NCI-H1436 treated with DMSO at 0.1 percent for 48 hours (cell line): ENCODE measurements at places on chromosomes 5 and 9.

- DNase-seq: no peak
Measured at GRCh38 chr5:149172709-149173505, 31.6 kb downstream of the ABLIM3 start.

DNA sequence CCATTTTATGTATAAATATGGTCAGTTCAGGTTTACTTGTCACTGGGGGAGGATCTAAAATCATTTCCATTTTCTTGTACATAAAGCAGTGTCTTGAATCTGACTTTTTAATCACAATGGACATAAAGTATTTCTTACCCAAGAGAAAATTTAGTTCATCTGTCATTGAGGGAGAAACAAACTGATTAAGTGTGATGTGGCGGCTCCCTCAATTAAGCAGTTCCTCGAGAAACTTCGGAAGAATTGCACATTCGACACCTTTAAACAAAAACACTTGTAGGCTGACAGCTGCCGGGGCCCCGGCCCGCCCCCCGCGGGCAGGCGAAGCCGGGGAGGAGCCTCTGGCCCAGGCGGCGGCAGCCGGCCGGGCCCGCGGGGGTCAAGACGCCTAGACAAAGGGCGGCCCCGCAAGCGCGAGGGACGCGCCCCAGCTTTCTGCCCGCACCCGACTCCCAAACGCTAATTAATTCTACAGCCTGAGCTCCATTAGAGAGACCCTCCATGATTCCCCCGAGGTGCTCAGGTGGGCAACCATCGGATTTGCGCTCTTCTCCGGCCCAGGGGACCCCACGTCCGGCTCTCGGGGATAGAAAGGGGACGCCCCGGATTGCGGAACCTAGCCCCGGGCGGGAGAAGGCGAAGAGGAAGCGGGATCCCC lies 750 bp downstream of the TRIM36 start:
- DNase-seq: no peak

- no peak for DNase-seq
Measured at GRCh38 chr5:94928891-94929290, 310.4 kb downstream of the SLF1 start.

- no peak for DNase-seq
Measured at GRCh38 chr9:96340707-96341106, 38.7 kb upstream of the HSD17B3 start.

DNA sequence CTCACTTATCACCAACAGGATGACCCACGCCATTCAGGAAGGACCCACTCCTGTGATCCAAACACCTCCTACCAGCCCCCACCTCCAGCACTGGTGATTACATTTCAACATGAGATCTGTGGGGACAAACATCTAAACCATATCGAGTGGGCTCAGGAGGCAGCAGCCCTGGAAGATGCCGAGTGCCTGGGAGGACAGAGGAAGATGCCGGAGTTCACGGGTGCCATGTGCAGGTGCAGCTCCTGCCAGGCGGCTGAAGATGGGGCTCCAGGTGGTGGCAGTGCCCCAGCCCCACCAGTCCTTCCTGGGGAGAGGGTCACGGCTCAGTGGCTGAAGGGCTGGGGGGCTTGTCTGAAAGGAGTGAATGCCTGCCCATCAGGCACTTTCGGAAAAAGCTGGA lies 6.1 kb upstream of the CEP72 start:
- DNase-seq: no peak

- no peak for DNase-seq
Measured at GRCh38 chr5:121737120-121737519, 114.6 kb upstream of the FTMT start.

- DNase-seq: no peak
Measured at GRCh38 chr5:1093361-1093760, 18.5 kb downstream of the SLC12A7 start.

DNA sequence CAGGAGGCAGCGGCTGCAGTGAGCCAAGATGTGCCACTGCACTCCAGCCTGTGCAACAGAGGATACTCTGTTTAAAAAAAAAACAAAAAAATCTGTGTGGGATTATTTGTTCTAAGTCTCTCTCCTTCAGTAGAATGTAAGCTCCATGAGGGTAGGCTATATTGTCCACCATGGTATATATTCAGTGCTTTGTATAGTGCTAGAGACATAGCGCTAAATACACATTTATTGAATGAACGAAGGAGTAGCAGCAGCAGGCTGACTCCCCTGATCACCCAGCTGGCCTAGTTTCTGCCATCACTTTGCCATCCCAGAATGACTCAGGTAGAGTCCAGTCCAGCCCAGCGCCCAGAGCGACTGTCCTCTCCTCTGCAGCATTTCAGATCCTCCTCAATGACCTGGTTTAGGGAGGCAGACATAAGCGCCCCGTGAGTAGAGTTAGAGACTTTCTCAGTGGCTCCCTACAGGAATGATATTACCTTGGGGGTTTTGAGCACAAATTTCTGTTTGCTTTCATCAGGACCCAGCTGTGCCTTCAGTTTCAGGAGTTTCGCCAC lies 716 bp downstream of the HARS1 start:
- no peak for DNase-seq

GRCh38 chr5:119706049-119706448 lies 76.7 kb downstream of the FAM170A start:
- DNase-seq: no peak

GRCh38 chr5:180049185-180049548 lies 22.4 kb downstream of the RNF130 start:
- no peak for DNase-seq

- no peak for DNase-seq
Measured at GRCh38 chr9:112728401-112728800, 10.5 kb upstream of the INIP start.

DNA sequence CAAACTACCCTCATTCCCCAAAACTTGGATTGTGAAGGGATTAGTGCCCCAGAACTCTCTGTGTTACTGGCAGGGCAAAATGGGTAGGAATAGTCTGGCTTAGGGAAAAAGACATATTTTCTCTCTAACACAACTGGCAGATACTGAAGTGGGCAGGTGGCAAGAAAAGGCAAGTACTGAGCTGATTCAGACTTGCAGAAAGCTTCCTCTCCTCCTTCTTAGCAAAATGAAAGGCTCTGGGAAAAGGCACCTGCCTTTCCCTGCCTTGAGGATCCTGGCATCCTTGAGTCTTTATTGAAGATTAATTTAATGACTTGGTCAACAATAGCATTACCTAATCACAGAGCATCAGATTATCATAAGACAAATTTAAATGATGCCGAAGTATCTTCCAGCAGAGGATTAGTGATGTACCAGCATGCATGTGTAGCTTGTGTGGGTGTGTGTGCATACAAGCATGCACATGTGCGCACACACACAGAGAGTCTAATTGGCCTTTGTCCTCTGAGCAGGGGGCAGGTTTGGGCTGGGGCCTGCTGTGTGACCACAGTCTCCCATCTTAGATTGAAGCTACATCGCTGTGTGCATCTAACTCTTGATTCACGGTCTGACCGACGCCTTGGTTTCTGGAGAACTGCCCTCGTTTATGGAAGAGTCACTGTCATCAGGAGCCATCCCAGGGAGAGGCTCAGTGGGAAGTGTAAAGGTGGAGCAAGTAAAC lies 294.8 kb downstream of the AOPEP start:
- DNase-seq: no peak

DNA sequence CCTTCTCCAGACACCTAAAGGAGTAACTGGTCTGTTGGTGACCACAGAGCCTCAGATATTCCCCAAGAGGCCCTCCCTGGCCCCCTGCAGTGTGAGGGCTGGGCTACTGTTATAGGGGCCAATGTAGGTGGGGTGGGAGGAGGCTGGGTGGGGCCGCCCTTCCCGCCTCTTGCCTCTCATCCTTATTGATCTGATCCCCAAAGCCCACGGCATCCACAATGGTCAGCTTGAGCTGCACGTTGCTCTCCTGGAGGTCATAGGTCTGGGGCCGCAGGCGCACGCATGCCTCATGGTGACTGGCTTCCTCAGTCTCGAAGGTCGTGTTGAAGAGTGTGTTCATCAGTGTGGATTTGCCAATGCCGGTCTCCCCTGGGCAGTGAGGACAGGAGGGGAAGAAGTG lies 13.0 kb downstream of the SEPTIN8 start:
- DNase-seq: no peak

DNA sequence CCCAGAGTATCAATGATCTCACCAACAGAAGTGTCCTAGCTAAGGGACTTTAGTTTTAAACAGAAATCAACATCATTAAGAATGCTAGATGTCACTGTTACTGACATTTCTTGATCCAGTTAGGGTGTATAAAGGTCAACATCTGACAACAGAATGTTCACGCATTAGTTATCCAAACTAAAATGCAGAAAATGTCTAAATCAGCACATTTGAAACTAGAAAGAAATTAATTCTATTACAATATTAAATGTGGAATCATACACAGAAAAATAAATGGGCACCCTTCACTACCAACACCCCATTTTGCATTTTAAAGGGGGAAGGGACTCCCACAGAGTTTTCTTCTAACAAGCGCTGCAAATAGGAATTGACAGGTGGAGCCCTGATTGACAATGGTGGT lies 24.5 kb downstream of the ELAVL2 start:
- no peak for DNase-seq
